ENCODE measurements at places on chromosomes 12 and 14.
A peak's percentile ranks its signal among the peaks of the same experiment; 100 is the strongest.

- DNase-seq = no peak
Observed at GRCh38 chr12:118183711-118184110, 47.8 kb downstream of the PEBP1 start.

DNA sequence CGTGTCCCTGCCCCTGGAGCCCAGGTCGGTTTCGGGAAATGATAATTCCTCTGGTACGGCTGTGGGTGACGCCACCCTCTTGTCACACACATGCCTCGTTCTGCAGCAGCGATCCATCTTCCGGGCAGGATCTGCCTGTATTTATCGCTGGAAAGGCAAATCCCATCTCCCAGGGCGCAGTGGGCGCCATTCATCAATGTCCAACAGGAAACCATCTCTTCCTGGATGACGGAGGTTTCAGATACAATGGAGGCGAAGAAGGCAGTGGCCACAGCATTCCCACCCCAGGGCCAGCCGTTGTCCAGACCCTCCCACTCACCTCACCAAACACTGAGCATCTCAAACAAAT, 74.2 kb downstream of the NOC4L start:
- no peak for DNase-seq

- DNase-seq = no peak
Observed at GRCh38 chr14:67618617-67619063, 1.1 kb upstream of the ARG2 start.

GRCh38 chr14:103220982-103221641, 97.9 kb downstream of the TNFAIP2 start:
- DNase-seq = no peak

DNA sequence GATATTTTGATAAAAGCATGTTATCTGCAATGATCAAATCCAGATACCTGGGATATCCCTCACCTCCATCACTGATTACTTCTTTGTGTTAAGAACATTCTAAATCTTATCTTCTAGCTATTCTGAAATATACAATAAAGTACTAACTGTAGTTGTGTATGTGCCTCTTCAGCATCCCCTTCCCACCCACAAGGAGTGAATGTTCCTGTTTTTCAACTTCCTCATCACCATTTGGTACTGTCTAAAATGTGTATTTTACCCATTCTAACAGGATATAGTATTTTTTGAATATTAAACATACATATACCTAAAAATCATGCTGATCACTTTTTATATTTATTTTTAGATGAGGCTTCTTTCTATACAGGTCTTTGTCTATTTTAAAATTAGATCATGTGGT, 1252.6 kb downstream of the TMEM121 start:
- no peak for DNase-seq

DNA sequence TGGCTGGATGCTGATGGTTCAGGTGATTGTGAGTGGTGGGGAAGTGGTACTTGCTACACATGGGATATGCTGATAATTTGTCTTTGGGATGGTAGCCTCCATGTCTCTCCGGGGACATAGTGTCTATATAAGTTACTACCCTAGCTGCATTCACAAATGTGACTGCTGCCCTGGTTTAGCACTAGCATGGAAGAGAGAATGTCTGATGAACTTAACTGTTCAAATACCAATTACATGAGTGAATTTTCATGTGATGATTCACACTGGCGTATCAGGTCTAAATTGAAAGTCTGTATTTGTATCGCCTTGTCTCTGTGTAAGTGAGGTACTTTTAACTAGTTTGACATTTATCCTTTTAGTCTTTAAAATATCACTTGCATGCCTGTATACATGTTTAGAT, 34.4 kb downstream of the ATF7IP start:
- DNase-seq = no peak

DNA sequence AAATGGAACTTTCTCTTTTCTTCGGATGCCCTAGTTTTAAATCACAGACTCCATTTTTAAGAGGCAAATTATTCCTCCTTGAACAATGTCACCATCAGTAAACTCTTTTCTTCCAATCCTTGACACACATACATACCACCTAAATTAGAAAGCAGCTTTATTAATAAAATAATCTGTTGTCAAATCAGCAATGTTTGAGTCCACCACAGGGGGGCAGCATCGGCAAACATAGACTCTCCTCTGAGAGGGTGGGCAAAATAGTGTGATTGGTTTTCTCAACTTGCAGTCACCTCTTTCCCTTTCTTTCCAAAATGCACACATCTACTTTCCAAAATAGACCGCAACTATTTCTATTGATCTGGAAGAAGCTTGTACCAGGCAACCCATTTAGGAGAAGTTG, 438.4 kb upstream of the OR4E1 start:
- peak; percentile 47 for DNase-seq

DNA sequence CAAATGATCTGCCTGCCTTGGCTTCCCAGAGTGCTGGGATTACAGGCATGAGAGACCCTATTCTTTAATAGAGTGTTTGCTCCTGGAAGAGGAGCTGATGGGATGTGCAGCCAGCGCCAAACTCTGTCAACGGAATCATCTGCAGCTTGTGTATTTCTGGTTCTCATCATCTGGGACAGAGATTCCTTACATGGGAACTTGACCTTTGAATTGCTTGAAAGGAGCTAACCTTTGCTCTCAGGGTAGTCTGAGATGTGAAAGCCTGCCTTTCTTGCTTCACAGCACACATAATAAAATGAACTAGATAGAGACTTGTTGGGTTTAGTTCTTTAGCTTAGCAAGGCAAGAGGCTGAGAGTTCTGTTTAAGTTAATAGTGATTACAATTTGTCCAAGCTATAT, 120.0 kb downstream of the OTOGL start:
- no peak for DNase-seq

DNA sequence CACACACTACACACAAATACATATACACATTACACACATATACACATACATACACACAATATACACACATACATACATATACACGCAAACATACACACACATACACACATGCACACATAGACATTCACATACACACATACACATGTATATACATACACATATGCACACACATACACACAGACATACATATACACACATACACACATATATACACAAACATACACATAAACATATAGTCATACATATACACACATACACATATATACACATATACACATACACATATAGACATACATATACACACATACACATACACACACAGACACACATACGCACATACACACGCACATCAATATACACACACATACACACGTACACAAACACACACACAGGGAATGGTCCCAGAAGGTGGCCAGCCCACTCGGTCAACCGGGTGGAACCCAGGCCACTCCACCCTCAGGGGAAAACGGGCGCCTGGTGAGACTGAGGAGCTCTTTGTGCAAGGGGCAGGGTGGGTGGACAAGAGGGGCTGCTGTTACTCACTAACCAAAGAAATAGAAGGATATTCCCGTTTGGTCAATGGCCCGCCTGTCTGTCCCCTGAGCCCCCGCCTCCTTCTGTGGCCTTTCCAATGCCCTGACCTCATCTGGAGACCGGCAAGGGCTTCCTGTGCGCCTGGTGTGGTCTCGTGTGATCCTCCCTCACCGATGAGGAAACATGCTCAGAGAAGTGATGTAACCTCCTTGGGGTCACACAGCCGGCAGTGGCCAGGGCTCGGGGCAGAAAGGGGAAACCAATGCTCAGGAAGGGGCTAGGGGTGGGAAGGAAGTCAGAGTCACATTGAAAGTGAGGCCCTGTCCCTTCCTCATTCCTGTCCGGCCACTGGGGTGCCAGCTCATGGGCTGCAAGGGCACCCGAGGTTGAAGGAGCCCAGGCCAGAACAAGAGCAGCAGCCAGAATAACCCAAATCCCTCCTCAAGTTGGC, 5.3 kb downstream of the TRPV4 start:
- DNase-seq = peak; percentile 26

DNA sequence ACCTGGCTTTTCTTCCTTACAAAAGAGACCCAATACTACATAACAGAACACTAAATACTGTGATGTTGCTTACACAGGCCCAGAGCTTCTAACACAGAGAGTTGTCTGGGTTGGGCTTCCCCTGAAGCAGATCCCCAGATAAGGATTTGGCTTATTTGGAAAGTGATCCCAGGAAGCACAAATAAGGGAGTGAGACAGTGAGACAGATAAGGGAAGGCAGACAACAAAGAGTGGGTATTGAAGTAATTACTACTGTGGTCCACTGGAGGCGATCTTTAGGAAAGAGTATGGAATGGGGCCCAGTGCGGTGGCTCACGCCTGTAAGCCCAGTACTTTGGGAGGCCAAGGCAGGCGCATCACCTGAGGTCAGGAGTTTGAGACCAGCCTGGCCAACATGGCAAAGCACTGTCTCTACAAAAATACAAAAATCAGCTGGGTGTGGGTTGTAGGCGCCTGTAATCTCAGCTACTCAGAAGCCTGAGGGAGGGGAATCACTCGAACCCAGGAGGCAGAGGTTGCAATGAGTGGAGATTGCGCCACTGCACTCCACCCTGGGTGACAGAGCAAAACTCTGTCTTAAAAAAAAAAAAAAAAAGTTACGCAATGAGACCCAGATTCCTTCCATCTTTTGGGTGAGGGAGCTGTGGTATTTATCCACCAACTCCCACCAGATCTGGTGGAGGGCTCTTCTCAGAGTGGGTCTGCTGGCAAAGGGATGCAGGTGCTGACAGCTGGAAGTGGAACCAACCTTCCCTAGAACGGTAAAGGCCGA, 10.2 kb upstream of the C12orf43 start:
- no peak for DNase-seq

GRCh38 chr12:45878630-45879255, 111.6 kb downstream of the SCAF11 start:
- no peak for DNase-seq

GRCh38 chr12:29103539-29103974, 45.5 kb upstream of the FAR2 start:
- no peak for DNase-seq

Data from testis (tissue), 5 donors.